ENCODE measurements at places on chromosomes 2 and 18.

DNA sequence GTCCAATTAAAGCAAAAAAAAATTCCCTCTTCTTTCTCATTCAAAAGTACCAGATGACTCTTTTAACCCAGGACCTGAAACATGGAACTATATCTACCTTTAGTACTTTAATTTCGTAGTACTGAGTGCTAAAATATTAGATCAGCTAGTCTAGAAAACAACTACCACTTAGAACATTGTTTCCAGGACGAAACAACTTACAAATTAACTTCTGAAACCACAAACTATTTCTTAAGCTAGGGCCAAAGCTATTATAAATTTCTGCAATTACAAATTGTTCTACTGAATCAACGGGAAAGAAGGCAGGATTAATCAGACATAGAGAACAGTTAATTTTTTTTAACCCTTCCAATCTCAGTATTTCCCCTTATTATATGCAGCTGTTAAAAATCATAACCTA lies 39.9 kb downstream of the DARS1 start:
- no peak for DNase-seq

GRCh38 chr2:59295524-59296162 lies 1054.5 kb upstream of the FANCL start:
- no peak for DNase-seq

DNA sequence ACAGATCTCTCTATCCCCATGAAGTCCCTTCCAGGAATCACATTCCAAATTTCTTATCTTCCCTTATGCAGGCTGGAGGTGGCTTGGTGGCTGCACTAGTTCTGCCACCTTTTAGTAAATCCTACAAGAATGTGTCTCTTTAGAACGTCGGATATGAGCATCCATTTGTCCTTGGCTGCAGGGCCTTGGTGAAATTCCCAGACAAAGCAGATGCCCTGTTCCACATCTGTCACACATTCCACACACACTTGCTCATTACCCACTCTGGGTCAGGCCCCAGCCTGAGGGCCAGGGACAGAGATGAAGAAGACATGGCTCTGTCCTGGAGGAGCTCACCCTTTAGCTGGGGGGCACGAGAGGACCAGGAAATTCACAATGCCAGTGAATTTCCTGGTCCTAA lies 31.2 kb upstream of the GPR17 start:
- DNase-seq = no peak

GRCh38 chr18:36610258-36610657 lies 218.5 kb downstream of the TPGS2 start:
- no peak for DNase-seq

DNA sequence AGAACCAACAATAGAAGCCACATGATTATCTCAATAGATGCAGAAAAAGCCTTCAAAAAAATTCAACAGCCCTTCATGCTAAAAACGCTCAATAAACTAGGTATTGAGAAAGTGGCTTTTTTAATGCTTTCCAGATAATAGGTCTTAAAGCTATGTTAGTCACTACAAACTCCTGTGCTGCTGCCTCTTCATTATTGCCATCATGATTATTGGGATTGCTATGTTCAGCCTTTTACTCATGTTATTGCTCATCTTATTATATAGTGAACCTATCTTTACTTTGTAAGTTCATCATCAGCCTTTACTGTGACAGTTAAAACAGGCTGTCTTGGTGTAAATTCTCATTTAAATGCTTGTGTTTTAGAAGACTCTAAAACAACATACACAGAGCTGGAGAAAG lies 1557.2 kb upstream of the ZEB2 start:
- DNase-seq = no peak

DNA sequence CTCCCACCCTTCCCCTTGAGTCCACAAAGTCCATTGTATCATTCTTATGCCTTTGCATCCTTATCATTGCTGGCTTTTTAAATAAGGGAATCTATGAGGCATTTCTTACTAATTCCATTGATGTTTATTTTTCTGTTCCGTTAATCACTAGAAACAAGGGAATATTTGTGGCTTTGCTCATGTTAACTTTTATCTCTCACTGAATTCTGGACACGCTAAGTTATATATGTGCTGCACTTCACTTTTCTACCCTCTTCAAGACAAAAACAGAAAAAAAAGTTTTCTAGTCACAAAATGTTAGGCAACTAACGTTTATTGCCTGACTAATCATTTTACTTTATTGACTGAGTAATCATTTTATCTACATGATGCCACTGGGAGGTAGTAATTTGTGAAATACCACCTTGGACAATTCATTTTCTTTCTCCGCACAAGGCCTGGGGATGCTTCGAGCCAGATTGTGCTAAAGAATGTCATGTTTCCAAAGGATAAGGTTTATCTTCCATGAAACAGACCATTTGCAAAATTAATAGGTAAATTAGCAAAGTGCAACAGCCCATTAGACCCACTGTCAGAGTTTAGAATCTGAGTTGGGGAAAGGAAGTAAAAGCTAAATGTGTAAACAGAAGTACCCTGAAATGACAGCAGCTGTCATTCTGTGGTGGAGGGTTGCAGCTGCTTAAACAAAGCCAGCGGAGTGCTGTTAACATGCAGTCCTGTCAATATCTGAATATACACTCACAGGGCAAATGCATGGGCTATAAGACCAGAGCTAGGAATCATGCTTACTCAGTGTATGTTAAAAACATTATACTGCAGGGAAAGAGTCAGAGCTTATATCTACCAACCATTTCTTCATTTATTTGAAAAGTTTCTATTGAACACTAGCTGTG lies 658.7 kb downstream of the CNTNAP5 start:
- no peak for DNase-seq

- no peak for DNase-seq
These were observed 1344.2 kb downstream of the LRP1B start for GRCh38 chr2:140786585-140786984.

- no peak for DNase-seq
These were observed 6.7 kb downstream of the MYO7B start for GRCh38 chr2:127542231-127542630.

GRCh38 chr2:60247471-60247870 lies 306.0 kb downstream of the BCL11A start:
- DNase-seq = no peak

- DNase-seq = no peak
These were observed 96.7 kb upstream of the SIX3 start for GRCh38 chr2:44844651-44845270.

DNA sequence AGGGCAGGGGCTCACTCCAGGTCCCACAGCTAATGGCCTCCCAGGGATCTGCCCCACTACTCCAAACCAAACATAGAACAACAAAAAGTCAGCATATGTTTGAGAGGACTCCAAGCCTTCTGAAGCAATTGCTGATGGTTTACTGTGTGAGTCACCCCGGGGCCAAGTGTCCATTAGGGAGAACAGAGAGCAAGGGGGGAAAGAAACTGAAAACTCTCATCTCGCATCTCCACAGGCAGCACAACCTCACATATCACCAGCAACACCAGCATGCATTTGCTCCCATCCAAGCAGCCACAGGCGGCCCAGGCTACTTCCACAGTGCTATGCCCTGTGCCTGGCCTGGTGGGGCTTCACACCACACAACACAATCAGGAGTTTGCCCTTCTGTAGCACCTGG lies 39.1 kb downstream of the CYRIA start:
- no peak for DNase-seq

DNA sequence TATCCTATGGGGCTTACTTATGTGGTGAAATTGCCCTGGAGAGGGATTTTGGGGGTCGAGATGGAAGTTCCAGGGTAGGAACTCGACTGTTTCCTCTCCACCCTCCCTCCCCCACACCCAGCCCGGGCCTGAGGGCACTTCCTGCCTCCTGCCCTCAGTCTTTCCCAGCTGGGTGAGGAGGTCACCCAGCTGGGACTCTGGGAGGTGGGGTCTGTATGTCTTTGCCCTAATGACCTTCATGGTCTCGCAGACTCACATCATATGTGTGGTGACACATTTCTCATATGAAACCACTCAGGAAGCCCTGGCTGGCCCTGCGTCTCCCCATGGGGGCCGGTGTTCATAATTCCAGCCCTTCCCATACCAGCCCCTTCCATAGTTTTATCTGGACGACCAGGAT lies 12.4 kb downstream of the ATOH8 start:
- DNase-seq = no peak

GRCh38 chr2:103138123-103138901 lies 376.5 kb downstream of the TMEM182 start:
- no peak for DNase-seq

- no peak for DNase-seq
These were observed 78.2 kb upstream of the UGP2 start for GRCh38 chr2:63763391-63763941.

DNA sequence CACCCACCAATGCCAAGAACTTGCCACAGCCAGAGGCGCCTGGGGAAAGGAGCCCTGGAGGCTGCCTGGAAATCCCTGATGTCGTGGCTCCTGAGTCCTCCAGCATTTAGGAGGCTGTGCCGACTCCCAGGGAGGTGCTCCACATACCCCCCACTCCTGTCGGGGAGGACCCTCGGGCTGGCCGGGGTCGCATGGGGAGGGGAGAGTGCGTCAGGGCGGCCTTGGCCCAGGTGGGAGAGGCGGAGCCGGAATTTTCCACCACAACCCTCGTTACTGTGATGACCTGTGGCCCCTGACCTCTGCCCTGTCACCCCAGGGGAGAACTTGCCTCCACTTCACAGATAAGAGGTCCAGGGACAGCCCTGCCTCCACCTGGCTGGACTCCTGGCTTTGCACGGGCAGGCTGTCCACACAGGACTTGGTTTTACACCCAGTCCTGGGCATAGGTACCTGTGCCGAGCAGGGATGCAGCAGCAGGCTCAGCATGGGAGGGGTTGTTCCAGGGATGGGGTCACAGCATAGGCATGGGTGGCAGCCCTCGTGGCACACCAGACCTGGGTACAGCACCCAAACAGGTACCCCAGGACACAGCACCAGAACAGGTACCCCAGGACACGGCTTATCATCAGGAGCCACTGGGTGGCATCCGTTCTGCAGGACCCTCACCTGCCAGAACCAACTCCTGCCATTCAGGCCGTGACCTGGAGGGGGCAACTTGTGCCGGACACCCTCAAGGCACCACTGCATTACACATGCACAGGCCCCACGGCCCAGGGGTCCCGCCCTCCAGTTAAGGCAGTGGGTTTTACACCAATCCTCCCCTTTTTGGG lies 12.3 kb upstream of the AGXT start:
- DNase-seq = no peak

DNA sequence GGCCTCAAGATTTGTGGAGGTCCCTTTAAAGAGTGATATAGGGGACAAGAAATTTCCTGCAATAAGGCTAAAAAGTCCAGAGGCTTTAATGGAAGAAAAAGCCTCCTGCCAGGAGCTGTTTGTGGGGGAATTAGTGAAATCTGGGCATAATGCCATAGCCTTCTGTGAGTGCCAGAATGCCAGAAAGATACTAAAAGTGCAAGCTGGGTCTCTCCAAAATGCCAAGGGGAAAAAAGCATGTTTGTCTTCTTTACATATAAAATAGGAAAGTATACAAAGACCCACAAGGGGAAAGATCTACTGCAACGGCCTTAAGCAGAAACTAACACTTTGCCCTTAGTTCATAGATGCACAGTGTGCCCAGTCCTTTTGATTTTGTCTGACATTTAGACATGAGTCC lies 647.7 kb upstream of the ZNF804A start:
- DNase-seq = no peak

DNA sequence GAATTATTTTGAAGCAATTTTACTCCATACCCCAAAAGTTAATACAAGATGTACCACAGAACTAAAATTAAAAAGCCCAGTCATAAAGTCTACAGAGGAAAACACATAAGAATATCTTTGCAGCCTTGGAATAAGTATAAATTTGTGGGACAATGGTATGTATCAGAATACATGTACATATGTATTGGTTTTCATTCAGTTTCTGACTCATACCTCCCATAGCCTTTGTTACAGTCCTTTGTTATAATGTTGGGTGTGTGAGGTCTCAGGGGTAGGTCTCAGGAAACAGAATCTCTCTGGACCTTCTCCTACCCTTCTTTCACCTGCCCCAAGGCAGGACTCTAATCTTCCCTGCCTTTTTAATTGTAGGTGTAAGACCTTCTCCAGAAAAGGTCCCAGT lies 1370.7 kb upstream of the CDH2 start:
- DNase-seq = no peak

DNA sequence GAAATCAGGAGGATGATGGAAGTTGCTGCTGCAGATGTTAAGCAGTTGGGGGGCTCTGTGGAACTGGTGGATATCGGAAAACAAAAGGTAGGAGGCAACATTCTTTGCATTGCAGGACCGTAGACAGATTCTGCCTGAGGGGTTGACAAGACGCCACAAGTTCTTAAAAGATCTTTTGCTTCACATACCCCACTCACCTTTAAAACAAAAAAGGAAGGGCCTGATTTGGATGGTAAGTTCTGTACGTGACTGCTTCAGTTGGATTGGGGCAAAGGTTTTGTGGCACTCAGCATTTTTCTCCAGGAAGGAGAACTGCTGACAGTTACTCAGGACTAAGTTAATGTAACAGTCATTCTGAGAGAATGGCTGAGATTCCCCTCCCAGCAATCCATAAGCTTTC lies 5.2 kb downstream of the CNDP2 start:
- DNase-seq = no peak

DNA sequence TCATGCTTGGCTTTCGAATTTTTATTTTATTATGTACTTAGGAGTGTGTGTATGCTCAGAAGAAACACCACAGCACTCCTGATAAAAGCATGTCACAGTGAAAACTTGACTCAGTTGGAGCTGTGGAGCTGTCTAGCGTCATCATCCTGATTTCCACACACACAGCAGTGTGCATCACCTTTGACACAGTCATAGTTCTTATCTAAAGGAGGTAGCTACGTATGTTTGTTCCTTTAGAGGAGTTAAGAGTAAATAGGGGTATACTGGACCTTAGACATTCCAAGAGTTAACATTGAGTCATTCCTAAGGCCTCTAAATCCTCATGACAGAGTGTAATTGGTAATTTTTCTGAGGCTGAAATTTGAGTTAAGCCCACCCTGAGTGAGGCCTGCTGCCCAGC lies 96.9 kb downstream of the PHLPP1 start:
- no peak for DNase-seq

DNA sequence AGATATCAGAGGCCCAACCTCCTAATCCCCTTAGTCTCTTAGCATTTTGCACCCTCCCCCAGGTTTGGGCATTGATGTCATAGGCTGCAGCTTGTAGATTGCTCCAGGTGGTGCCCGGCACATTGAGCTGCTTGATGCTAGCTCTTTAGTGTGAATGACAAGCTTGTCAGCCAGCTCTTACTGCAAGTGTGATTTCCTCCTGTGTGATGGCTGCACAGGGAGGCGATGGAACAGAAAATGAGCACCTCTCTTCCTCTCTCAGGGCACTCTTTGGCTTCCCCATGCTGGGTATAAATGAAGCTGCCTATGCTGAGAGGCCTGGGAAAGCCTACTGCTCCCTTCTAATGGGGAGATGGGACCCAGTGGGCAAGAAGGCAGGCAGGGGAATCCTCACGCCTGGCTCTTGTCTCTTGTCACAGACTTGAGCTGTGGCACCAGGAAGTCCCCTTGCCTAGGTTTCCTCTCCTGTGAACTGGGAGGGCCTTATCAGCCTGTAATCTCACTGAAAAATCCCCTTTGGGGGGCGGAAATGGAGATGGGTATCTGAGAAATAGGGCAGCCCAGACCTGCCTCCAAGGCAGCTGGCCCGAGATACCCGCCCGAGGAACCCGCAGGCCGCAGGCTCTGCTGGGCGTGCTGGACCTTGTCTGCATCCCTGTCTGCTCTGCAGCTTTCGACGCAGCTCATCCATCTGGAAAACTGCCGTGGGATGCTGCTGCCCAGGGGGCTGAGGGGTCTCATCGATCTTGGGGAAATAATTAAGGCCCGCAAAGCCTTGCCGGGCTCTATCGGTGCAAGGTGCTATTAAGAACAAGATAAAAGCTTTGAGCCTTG lies 163.5 kb upstream of the CXCR4 start:
- no peak for DNase-seq

Measured in glomerular endothelial cell (primary cell).